ENCODE measurements at places on chromosomes 3 and 15. TPM values are rescaled to one million over a fixed set of nuclear protein-coding genes. Genes with fewer than 3 reads are reported as not detected.

- H3K4me3 ChIP-seq = no peak overlapping the region
- no peaks in the 10 kb centered on the region for H3K27me3 ChIP-seq
- no peak for DNase-seq
- peaks cover 6% of the 10 kb centered on the region for H3K36me3 ChIP-seq
These were observed 185.9 kb downstream of the SUCLG2 start for GRCh38 chr3:67468511-67468910.

- no peak for DNase-seq
- no peak overlapping the region for H3K4me3 ChIP-seq
- H3K4me1 ChIP-seq = peaks cover 18% of the 10 kb centered on the region
- no peaks in the 10 kb centered on the region for H3K36me3 ChIP-seq
- H3K27ac ChIP-seq = peak overlapping the region; percentile 73
These were observed 529 bp upstream of the DLEC1 start for GRCh38 chr3:38038447-38038911.

DNA sequence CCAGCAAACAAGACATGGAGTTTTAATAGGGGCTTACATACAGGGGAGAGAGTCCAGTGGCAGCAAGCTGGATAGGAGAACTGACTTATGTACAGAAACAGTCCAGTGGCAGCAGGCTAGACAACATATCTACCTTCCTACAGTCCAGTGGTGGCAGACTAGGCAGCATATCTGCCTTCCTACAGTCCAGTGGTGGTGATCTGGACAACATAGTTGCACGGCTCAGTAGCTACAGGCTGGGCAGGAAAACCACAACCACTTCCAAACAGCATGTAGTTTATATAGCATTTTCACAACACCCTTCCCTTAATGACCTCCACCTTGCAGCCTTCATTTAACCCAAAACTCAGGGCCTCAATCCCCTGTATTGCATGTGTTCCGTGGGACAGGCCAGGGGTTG lies 181.3 kb upstream of the EIF1B start:
- H3K4me3 ChIP-seq = no peak overlapping the region
- H3K4me1 ChIP-seq = no peaks in the 10 kb centered on the region
- no peaks in the 10 kb centered on the region for H3K36me3 ChIP-seq
- no peak overlapping the region for H3K27ac ChIP-seq

SACM1L gene
- 93.7 TPM for total RNA-seq

DNA sequence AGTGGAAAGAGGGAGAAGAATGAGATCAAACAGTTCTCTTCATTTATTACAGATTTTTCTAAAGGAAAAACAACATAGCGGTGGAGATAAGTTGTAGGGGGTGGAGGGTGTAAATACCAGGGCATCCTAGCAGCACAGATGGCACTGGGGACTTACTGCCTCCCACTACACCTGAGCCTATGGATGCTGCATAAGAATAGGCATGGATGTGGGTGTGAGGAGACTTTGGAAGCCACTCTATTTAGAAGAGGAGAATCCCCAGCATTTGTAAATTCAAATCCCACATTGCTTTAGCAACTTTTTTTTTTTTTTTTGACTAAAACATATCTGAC lies 27.4 kb upstream of the IL1RAP start:
- no peak overlapping the region for H3K27ac ChIP-seq
- H3K4me1 ChIP-seq = no peaks in the 10 kb centered on the region
- H3K36me3 ChIP-seq = no peaks in the 10 kb centered on the region

DNA sequence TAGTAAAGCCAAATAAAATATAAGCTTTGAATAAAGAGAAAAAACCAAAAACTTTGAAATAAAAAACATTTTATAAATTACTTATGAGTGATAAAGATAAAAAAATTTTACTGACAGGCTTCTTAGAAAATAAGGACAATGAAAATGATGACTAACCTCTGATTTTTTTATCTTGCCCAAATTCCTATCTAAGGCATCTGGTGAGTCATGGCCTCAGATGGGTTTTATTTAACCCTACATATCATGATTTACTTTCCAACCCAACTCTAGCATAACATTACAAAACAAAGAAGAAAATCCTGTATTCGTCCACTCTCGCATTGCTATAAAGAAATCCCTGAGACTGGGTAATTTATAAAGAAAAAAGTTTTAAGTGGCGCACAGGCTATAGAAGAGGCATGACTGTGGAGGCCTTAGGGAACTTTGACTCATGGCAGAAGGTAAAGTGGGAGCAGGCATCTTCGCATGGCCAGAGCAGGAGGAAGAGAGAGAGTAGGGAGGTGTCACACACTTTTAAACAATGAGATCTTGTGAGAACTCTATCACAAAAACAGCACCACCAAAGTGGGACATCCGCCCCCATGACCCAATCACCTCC lies 152.1 kb downstream of the NEK10 start:
- no peak for DNase-seq
- no peak overlapping the region for H3K4me3 ChIP-seq
- H3K27ac ChIP-seq = no peak overlapping the region
- no peaks in the 10 kb centered on the region for H3K36me3 ChIP-seq
- H3K4me1 ChIP-seq = no peaks in the 10 kb centered on the region

GRCh38 chr3:141686466-141687291 lies 51.4 kb upstream of the RNF7 start:
- peaks cover 1% of the 10 kb centered on the region for H3K4me1 ChIP-seq
- peak overlapping the region; percentile 5 for H3K4me3 ChIP-seq
- no peaks in the 10 kb centered on the region for H3K36me3 ChIP-seq

DNA sequence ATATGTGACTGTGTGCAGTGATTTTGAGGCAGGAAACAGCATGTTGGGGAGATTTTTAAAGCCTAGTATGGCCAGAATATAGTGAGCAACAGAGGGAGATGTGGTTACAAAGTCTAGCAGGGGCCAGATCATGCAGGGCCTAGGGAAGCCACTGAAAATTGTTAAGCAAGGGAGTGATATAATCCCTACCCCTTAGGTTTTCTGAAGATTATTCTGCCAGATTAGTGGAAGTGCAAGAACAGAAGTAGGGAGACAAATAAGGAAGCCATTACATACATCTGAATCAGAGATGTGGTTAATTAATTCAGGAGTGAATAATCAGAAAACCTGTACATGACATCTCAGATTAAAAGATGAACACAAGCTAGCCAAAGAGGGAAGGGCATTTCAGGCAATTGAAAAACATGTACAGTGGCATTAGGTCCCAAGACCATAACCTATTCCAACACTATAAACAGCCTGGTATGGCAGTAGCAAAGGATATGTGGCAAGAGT lies 54.8 kb downstream of the MSL2 start:
- no peak overlapping the region for H3K27ac ChIP-seq
- H3K36me3 ChIP-seq = no peaks in the 10 kb centered on the region
- no peak overlapping the region for H3K4me3 ChIP-seq
- no peaks in the 10 kb centered on the region for H3K4me1 ChIP-seq
- no peak for DNase-seq

DNA sequence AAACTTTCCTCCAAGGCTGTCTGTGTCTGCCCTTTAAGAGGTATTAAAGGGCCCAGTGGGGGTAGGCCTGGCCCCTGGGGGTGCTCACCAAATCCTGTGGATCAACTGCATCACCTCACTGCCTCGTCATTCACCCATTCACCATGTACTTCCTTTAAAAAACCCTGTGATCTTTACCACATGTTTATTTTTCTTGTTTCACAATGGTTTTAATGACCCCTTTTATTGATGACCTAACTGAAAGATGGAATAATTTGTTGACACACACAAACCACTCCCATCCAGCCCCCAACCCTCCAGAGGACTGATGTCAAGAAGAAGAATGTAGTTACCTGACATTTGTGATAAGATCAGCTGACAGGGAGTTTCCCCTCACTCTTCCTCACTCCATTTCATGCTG lies 40.8 kb downstream of the KCNAB1 start:
- DNase-seq = no peak
- no peak overlapping the region for H3K4me3 ChIP-seq
- H3K27ac ChIP-seq = peak overlapping the region; percentile 37
- H3K36me3 ChIP-seq = no peaks in the 10 kb centered on the region
- no peaks in the 10 kb centered on the region for H3K27me3 ChIP-seq
- H3K4me1 ChIP-seq = no peaks in the 10 kb centered on the region

STARD5 gene
- 11.6 TPM for total RNA-seq

DNA sequence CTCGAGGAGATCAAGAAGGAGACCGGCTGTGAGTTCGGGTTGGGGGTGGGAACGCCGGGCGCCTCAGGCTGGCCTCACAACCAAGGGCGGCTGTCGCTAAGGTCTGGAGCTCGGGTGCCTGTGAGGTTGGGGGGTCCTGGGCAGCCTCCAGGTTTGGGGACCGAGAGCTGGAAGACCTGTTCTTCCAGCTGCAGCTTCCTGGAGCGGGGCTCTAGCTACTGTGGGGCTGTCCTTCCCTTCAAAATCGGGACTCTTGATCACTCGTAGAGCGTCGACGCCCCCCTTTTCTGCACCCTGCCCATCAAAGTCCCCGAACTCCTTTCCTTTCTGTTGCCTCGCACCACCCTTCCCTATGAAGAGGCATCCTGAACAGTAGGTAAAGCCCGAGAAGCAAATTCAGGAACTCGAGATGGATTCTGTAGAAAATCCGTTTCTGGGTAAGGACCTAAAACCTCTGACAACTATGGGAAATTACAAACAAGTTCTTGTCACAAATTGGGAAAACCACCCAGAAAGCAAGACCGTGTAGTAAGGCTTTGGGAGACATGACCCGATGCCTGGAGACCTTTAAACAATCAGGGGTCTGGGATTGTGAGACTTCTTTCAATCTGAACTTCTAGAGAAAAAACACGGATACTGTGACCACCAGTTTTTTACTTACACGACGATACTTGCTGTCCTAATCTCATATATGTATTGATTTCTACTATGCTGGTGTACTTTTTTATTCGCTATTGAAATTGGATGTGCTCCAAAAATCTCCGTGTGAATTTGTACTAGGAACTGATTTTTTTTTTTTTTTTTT lies 556 bp downstream of the CHP1 start:
- peak overlapping the region; percentile 63 for H3K4me3 ChIP-seq
- peaks cover 13% of the 10 kb centered on the region for H3K4me1 ChIP-seq
- peak overlapping the region; percentile 87 for H3K27ac ChIP-seq
- H3K27me3 ChIP-seq = no peaks in the 10 kb centered on the region

ZNF502 gene
- 4.9 TPM for total RNA-seq

DNA sequence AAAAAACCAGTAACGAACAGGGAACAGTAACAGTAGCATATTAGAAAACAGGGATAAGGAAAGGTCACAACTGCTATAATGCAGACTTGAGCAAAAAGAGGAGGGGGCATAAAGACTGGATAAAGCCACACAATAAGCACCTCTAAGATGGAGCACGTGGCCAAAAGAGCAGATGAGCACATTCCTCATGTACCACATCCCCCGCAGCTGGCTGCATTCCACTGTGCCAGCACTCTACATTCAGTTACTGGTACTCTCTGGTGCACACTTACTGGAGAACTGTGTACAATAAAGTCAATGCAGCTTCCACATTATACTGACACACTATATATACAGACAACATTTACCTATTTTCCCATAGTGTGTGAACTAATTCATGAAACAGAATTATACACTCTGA lies 64.7 kb downstream of the UBE3A start:
- no peak overlapping the region for H3K27ac ChIP-seq
- DNase-seq = no peak
- no peaks in the 10 kb centered on the region for H3K27me3 ChIP-seq
- no peak overlapping the region for H3K4me3 ChIP-seq

GOLGA6B gene
- total RNA-seq = not detected

DNA sequence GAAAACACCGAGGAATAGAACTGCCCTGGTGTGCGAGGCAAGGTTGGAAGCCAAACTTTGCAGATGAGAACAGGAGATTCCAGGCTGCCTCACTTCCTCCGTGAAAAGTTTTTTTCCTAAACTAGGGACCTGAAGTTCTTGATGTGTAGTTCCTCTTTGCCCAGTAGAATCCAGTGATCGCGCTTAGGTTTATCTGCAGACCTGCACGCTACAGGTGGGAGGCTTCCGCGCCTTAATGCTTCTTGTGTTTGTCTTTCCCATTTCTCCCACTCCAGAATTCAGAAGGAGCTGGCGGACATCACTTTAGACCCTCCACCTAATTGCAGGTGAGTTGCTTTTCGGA lies 5.4 kb downstream of the UBE2E1 start:
- no peak for DNase-seq
- H3K27ac ChIP-seq = peak overlapping the region; percentile 75
- H3K4me1 ChIP-seq = peaks cover 42% of the 10 kb centered on the region
- peak overlapping the region; percentile 48 for H3K4me3 ChIP-seq
- H3K36me3 ChIP-seq = no peaks in the 10 kb centered on the region

DNA sequence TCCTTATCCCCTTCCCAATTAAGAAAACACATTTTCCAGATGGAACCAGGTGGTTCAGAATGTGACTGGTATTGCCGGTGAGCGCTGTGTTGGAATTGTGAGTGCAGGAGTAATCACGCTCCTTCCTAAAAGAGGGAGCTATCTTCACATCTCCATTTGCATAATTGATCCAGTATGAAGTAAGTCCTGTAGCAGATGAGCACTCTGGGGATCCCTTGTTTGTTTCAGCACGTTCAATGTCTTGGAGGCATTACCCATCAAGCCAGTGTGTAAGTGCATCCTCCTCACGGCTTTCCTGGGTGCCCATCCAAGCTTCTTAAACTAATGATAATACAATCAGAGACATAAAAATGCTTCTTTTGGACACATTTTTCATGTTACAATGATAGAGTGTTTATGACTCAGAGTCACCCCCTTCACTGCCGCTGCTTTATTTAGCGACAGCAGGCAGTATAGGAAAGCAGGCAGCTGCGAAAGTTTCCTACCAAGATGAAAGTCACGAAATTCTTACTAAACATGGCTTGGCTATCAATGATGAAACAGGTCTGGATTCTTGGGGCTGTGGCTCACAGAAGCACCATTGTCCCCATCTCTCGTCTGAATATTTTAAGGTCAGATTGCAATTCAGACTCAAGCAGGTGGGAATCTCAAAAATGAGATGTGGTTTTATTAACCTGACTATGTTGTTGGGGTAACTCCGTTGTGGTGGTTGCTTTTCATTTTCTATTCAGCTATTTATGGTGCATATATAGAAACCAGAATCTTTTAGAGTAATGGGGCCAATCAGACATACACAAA lies 346.3 kb upstream of the MDFIC2 start:
- H3K36me3 ChIP-seq = no peaks in the 10 kb centered on the region
- no peaks in the 10 kb centered on the region for H3K4me1 ChIP-seq
- H3K4me3 ChIP-seq = no peak overlapping the region
- H3K27ac ChIP-seq = no peak overlapping the region
- H3K27me3 ChIP-seq = peaks cover 18% of the 10 kb centered on the region
- no peak for DNase-seq

DNA sequence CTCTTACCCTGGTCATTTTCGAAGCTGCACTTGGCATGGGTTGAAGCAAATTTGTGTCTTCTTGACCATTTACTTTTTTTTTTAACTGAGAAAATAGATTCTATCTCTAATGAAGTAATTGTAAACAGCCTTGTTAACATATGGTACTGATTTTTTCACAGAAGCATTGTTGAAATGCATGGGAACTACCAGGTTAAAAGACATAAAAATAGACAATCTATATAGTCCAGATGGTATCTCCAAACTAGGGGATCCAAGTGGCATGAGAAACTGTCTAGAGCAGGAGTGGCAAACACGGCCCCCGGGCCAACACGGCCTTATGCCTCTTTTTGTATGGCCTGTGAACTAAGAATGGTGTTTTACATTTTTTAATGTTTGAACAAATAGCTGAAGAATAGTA lies 41.9 kb downstream of the CACNA1D start:
- H3K4me3 ChIP-seq = no peak overlapping the region
- no peak for DNase-seq
- no peaks in the 10 kb centered on the region for H3K36me3 ChIP-seq
- no peak overlapping the region for H3K27ac ChIP-seq

All from spleen (tissue), 13 donors.